ENCODE measurements at places on chromosomes 7 and 10. TPM values are rescaled to one million over a fixed set of nuclear protein-coding genes. Genes with fewer than 3 reads are reported as not detected.

The CTAGE8 gene
- 0.51 TPM for total RNA-seq

The MACC1 gene
- 16.7 TPM for total RNA-seq

The RADIL gene
- 0.14 TPM for total RNA-seq

The AQP1 gene
- total RNA-seq = not detected

The ZC3HAV1L gene
- total RNA-seq = 13.1 TPM

The GIMAP4 gene
- total RNA-seq = not detected

The CHRM2 gene
- total RNA-seq = 0.14 TPM

The SUFU gene
- total RNA-seq = 6.8 TPM

The MRLN gene
- not detected for total RNA-seq

The NPY4R2 gene
- total RNA-seq = not detected

Data from airway epithelial cell (primary cell).